Central memory CD8-positive, alpha-beta T cell (primary cell): ENCODE measurements at places on chromosomes 11 and 22.

GRCh38 chr11:115677190-115677589 lies 173.0 kb upstream of the CADM1 start:
- H3K4me3 ChIP-seq, result no peak overlapping the region
- DNase-seq, result no peak
- H3K27me3 ChIP-seq, result peaks cover 30% of the 10 kb centered on the region
- H3K4me1 ChIP-seq, result no peaks in the 10 kb centered on the region
- H3K27ac ChIP-seq, result no peak overlapping the region

GRCh38 chr11:13771151-13771550 lies 102.7 kb downstream of the FAR1 start:
- H3K27ac ChIP-seq, result no peak overlapping the region
- peaks cover 12% of the 10 kb centered on the region for H3K27me3 ChIP-seq
- H3K36me3 ChIP-seq, result no peaks in the 10 kb centered on the region
- no peak overlapping the region for H3K4me3 ChIP-seq
- no peak for DNase-seq

GRCh38 chr11:73197348-73197747 lies 20.7 kb upstream of the P2RY2 start:
- H3K27ac ChIP-seq, result no peak overlapping the region
- peaks cover 31% of the 10 kb centered on the region for H3K27me3 ChIP-seq
- no peak overlapping the region for H3K4me3 ChIP-seq
- H3K36me3 ChIP-seq, result no peaks in the 10 kb centered on the region
- no peaks in the 10 kb centered on the region for H3K4me1 ChIP-seq

- H3K36me3 ChIP-seq, result peaks cover 10% of the 10 kb centered on the region
- H3K27me3 ChIP-seq, result no peaks in the 10 kb centered on the region
- H3K4me1 ChIP-seq, result no peaks in the 10 kb centered on the region
- no peak overlapping the region for H3K27ac ChIP-seq
- no peak for DNase-seq
Measured at GRCh38 chr11:9732453-9732852, 68.6 kb downstream of the SWAP70 start.

- no peaks in the 10 kb centered on the region for H3K36me3 ChIP-seq
- H3K4me3 ChIP-seq, result no peak overlapping the region
- no peaks in the 10 kb centered on the region for H3K4me1 ChIP-seq
- no peak overlapping the region for H3K27ac ChIP-seq
- H3K27me3 ChIP-seq, result peaks cover 65% of the 10 kb centered on the region
- DNase-seq, result no peak
Measured at GRCh38 chr11:126497581-126498122, 142.2 kb downstream of the ST3GAL4 start.

- H3K27me3 ChIP-seq, result no peaks in the 10 kb centered on the region
- no peak overlapping the region for H3K4me3 ChIP-seq
- DNase-seq, result no peak
- peaks cover 1% of the 10 kb centered on the region for H3K36me3 ChIP-seq
- no peak overlapping the region for H3K27ac ChIP-seq
Measured at GRCh38 chr11:75954039-75954438, 139.0 kb downstream of the UVRAG start.

DNA sequence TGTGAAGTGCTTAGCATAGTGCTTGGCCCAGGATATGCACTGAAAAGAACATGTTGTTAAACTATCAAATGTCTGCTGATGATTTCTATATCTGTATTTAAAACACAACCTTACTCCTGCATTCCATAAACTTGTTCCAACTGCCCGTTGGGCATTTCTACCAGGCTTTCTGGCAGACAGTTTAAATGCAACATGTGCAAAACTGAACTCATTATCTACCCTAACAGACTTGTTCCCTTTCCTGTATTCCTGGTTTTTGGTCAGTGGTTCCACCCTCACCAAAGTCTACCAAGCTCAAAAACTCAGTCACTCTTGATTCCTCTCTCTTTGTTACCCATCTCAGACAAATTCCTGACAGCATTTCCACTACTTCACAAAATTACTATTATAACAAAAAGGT lies 6.5 kb upstream of the RAB38 start:
- H3K4me1 ChIP-seq, result peaks cover 16% of the 10 kb centered on the region
- no peak for DNase-seq
- no peaks in the 10 kb centered on the region for H3K36me3 ChIP-seq
- no peak overlapping the region for H3K4me3 ChIP-seq
- H3K27me3 ChIP-seq, result no peaks in the 10 kb centered on the region

GRCh38 chr11:74175920-74176319 lies 4.8 kb downstream of the PPME1 start:
- H3K36me3 ChIP-seq, result peaks cover 1% of the 10 kb centered on the region
- H3K4me1 ChIP-seq, result peaks cover 12% of the 10 kb centered on the region
- H3K27ac ChIP-seq, result no peak overlapping the region
- H3K27me3 ChIP-seq, result no peaks in the 10 kb centered on the region
- H3K4me3 ChIP-seq, result no peak overlapping the region

DNA sequence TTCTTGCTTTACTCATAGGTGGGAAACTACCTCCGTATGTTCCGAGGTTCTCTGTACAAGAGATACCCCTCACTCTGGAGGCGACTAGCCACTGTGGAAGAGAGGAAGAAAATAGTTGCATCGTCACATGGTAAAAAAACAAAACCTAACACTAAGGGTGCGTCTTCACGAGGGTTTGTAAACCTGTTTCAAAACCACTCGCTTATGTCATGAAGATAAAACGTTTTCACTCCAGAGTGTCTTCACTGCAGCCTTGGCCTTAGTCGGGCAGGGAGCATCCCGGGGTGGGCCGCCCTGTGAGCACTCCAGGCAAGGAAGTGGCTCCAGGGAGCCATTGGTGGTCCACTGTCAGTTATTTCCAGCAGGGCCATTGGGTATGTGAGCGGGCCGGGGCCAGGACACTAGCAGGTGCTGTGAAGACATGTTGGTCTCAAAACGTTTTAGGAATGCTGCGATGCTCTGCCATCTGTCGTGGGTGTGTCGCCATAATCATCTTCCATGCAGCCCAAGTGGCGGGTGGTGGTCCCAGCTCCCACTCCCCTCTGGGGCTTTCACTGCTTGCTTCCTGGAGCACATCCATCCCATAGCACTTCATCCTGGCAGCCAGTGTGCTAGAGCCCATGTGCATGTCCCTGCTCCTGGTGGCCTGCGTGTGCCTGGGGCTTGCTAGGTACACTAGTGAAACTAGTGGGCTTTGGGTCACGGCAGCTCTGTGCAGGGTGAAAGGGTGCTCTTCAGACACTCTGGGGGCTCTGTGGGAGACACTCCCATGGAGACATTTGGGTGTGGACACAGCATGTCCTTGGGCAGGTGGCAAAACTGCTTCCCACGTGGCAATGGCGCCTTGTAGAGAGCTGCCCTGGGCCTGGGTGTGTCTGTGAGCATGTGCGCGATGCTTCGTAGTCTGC lies 5.2 kb downstream of the SMARCB1 start:
- no peak overlapping the region for H3K4me3 ChIP-seq
- H3K4me1 ChIP-seq, result peaks cover 23% of the 10 kb centered on the region
- no peaks in the 10 kb centered on the region for H3K27me3 ChIP-seq

- peaks cover 24% of the 10 kb centered on the region for H3K36me3 ChIP-seq
- DNase-seq, result no peak
- no peak overlapping the region for H3K4me3 ChIP-seq
- H3K27ac ChIP-seq, result no peak overlapping the region
Measured at GRCh38 chr22:31879585-31879984, 64.8 kb upstream of the YWHAH start.

- no peaks in the 10 kb centered on the region for H3K4me1 ChIP-seq
- peak overlapping the region; percentile 10 for H3K27ac ChIP-seq
- no peak overlapping the region for H3K4me3 ChIP-seq
- peaks cover 80% of the 10 kb centered on the region for H3K36me3 ChIP-seq
- no peaks in the 10 kb centered on the region for H3K27me3 ChIP-seq
- DNase-seq, result no peak
Measured at GRCh38 chr22:42595434-42595833, 19.2 kb downstream of the POLDIP3 start.

- no peaks in the 10 kb centered on the region for H3K36me3 ChIP-seq
- no peak for DNase-seq
- peaks cover 62% of the 10 kb centered on the region for H3K27me3 ChIP-seq
- no peak overlapping the region for H3K27ac ChIP-seq
- peaks cover 5% of the 10 kb centered on the region for H3K4me1 ChIP-seq
- H3K4me3 ChIP-seq, result no peak overlapping the region
Measured at GRCh38 chr11:119529936-119530335, 107.0 kb upstream of the THY1 start.

GRCh38 chr11:95193541-95193940 lies 37.5 kb downstream of the SESN3 start:
- H3K36me3 ChIP-seq, result peaks cover 4% of the 10 kb centered on the region
- no peaks in the 10 kb centered on the region for H3K27me3 ChIP-seq
- H3K27ac ChIP-seq, result no peak overlapping the region
- no peak overlapping the region for H3K4me3 ChIP-seq
- H3K4me1 ChIP-seq, result peaks cover 14% of the 10 kb centered on the region

DNA sequence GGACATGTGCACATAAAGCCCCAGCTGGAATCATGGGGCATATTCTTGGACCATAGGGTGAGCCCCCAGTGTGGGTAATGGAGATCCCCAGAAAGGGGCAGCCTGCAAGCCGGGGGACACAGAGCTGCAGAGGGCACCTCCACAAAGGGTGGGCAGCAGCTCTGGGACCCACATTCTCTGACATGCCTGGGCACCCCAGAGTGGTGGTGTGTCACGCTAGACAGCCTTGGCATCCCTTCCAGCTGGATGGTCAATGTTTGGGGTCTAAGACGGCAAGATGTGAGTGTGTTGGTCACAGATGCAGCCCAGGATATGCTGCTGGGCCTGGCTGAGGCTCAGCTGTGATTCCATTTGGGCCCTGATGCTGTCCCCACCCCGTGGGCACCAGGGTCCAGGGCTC lies 9.7 kb downstream of the ADORA2A start:
- H3K4me3 ChIP-seq, result no peak overlapping the region
- H3K36me3 ChIP-seq, result peaks cover 33% of the 10 kb centered on the region
- H3K27ac ChIP-seq, result peak overlapping the region; percentile 93
- H3K4me1 ChIP-seq, result peaks cover 67% of the 10 kb centered on the region
- DNase-seq, result no peak

- no peak overlapping the region for H3K4me3 ChIP-seq
- DNase-seq, result no peak
- H3K27ac ChIP-seq, result no peak overlapping the region
- no peaks in the 10 kb centered on the region for H3K4me1 ChIP-seq
- no peaks in the 10 kb centered on the region for H3K36me3 ChIP-seq
Measured at GRCh38 chr11:64546176-64546575, 44.8 kb upstream of the SLC22A12 start.

GRCh38 chr22:23250056-23250784 lies 69.9 kb downstream of the BCR start:
- peak overlapping the region; percentile 63 for H3K4me3 ChIP-seq
- no peak for DNase-seq
- H3K27me3 ChIP-seq, result no peaks in the 10 kb centered on the region
- H3K27ac ChIP-seq, result peak overlapping the region; percentile 75

- no peak for DNase-seq
- no peak overlapping the region for H3K4me3 ChIP-seq
- peaks cover 59% of the 10 kb centered on the region for H3K27me3 ChIP-seq
- no peaks in the 10 kb centered on the region for H3K4me1 ChIP-seq
- H3K27ac ChIP-seq, result no peak overlapping the region
Measured at GRCh38 chr11:88042238-88042637, 133.0 kb downstream of the RAB38 start.

GRCh38 chr11:94751786-94752185 lies 16.4 kb upstream of the AMOTL1 start:
- peaks cover 64% of the 10 kb centered on the region for H3K27me3 ChIP-seq
- no peak overlapping the region for H3K27ac ChIP-seq
- H3K4me1 ChIP-seq, result no peaks in the 10 kb centered on the region
- no peak overlapping the region for H3K4me3 ChIP-seq
- no peak for DNase-seq
- H3K36me3 ChIP-seq, result no peaks in the 10 kb centered on the region

DNA sequence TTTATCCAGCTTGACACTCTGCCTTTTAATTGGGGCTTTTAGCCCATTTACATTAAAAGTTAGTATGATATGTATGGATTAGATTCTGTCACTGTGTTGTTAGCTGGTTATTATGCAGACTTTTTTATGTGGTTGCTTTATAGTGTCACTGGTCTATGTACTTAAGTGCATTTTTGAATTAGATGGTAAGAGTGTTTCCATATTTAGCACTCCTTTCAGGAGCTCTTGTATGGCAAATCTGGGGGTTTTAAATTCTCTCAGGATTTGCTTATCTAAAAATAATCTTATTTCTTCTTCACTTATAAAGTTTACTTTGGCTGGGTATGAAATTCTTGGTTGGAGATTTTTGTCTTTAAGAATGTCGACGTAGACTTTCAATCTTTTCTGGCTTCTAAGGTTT lies 4.0 kb downstream of the OR52E6 start:
- H3K27me3 ChIP-seq, result peaks cover 45% of the 10 kb centered on the region
- H3K4me3 ChIP-seq, result no peak overlapping the region
- H3K36me3 ChIP-seq, result no peaks in the 10 kb centered on the region
- no peak overlapping the region for H3K27ac ChIP-seq
- H3K4me1 ChIP-seq, result no peaks in the 10 kb centered on the region

GRCh38 chr11:76592025-76592914 lies 78.3 kb downstream of the LRRC32 start:
- no peaks in the 10 kb centered on the region for H3K27me3 ChIP-seq
- H3K27ac ChIP-seq, result no peak overlapping the region
- H3K4me1 ChIP-seq, result no peaks in the 10 kb centered on the region
- H3K4me3 ChIP-seq, result no peak overlapping the region

- no peak overlapping the region for H3K27ac ChIP-seq
- no peaks in the 10 kb centered on the region for H3K27me3 ChIP-seq
- H3K36me3 ChIP-seq, result no peaks in the 10 kb centered on the region
- no peaks in the 10 kb centered on the region for H3K4me1 ChIP-seq
- H3K4me3 ChIP-seq, result no peak overlapping the region
- no peak for DNase-seq
Measured at GRCh38 chr11:15905366-15906104, 450.8 kb downstream of the SOX6 start.

GRCh38 chr11:85805387-85805786 lies 5.6 kb downstream of the SYTL2 start:
- H3K27me3 ChIP-seq, result no peaks in the 10 kb centered on the region
- H3K36me3 ChIP-seq, result peaks cover 5% of the 10 kb centered on the region
- no peak overlapping the region for H3K4me3 ChIP-seq

DNA sequence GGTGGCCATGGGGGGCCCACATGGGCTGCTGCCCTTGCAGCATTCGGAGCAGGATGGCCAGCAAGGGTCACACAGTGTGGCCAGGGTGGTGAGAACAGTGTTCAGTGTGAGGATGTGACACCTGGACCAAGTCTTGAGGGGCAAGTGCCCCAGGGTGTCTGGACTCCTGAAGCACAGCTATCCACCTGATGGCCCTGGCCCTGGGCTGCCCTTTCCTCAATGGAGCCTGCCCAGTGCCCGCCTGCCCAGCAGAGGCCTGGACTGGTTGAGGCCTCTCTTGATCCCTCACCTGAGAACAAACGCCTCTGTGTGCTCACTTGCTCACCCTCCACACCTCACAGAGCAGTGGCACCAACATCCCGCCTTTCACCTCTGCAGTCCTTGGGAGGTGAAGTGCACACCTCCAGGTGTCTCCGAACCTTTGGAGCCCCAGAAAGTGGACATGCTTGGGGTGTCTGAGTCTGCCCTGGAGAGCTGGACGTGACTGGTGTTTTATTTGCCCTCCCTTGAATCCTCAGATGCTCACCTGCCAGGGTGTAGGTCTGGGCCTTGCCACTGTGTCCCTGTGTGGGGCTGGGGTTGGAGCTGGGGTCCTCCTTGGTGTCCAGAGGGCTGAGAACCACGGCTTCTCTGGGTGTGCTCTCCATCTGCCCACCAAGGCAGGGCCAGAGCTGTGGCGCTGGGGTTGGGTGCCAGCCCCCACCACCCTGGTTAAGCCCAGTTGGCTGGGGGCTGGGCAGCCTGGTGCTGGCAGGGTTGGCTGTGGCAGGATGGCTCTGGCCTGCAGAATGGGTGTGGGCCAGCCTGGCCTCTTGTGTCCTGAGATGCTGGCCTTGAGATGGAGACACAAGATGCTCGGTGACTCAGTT lies 3.8 kb upstream of the MUC2 start:
- H3K27ac ChIP-seq, result no peak overlapping the region
- peaks cover 15% of the 10 kb centered on the region for H3K27me3 ChIP-seq
- no peaks in the 10 kb centered on the region for H3K4me1 ChIP-seq
- DNase-seq, result no peak
- H3K36me3 ChIP-seq, result peaks cover 2% of the 10 kb centered on the region
